ENCODE measurements at places on chromosomes 16 and 17.

DNA sequence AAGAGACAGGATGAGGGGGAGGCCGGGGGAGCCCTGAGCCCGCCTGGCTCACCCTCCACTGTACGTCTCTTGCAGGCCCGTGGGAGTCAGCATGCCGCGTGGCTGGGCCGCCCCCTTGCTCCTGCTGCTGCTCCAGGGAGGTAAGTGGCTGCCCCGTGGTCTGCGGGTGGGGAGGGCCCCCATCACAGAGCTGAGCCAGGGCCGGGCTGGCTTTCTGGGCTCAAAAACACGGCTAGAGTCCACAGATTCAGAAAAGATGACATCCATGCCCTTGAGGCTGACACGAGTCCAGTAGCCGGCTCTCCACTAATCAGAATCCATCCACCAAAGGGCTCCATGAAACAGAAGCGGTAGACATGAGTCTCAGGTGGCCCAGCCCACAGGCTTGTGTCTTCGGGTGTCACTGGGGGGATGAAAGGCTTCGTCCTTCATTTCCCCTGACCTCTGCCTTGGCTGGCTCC, 28.0 kb downstream of the IL21R start:
- no peak for DNase-seq

- DNase-seq, result no peak
Observed at GRCh38 chr16:74268372-74268782, 28.2 kb upstream of the PSMD7 start.

DNA sequence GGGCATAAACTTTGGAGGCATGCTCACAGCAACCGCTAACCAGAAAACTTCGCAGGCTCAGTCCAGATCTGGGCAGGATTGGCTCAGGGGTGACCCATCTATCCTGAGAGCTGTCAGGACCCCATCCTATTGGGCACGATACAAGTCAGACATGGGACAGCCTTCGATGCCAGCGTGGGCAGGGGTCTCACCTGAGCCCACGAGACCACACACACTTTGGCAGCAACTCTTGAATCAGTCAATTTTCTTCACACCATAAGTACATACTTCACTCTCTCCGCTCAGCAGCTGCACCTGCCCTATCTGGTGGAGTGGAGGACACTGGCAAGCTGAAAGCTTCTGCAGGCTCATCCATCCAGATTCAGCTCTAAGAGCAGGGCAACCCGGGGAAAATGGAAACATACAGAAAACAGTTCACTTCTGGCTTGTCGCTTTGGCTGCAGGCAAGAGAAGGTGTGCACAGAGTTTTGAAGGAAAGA, 48.3 kb downstream of the ZFHX3 start:
- no peak for DNase-seq

DNA sequence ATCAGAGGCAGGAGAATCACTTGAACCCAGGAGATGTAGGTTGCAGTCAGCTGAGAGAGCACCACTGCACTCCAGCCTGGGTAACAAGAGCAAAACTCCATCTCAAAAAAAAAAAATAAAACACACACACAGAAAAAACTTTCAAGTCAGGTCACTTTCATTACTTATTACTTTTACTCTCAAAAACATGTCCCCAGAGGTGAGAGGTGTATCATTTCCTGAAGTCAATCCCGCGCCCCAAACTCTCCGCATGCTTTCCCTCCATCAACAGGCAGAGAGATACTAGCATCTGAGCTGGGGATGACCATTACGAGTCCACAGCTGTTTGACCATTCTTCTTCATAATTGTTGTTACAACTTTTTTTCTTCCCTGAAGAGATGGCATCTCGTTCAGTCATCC, 48.7 kb downstream of the YWHAE start:
- DNase-seq, result no peak

DNA sequence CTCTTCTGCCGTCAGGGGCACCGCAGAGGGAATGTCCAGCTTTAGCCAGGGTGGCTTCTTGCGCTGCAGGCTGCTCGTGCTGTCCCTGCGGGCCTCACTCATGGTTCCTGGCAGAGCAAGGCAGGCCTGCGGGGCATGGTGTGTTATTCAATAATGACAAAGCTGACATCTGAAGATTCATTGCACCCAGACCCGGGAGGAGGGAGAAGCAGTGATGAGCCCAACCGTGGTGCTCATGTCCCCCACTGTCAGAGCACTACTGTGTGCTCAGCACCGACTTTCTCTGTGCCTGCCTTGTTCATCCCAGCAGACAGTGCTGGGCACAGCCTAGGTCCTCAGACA, 7.5 kb downstream of the RHBDF1 start:
- DNase-seq, result no peak

DNA sequence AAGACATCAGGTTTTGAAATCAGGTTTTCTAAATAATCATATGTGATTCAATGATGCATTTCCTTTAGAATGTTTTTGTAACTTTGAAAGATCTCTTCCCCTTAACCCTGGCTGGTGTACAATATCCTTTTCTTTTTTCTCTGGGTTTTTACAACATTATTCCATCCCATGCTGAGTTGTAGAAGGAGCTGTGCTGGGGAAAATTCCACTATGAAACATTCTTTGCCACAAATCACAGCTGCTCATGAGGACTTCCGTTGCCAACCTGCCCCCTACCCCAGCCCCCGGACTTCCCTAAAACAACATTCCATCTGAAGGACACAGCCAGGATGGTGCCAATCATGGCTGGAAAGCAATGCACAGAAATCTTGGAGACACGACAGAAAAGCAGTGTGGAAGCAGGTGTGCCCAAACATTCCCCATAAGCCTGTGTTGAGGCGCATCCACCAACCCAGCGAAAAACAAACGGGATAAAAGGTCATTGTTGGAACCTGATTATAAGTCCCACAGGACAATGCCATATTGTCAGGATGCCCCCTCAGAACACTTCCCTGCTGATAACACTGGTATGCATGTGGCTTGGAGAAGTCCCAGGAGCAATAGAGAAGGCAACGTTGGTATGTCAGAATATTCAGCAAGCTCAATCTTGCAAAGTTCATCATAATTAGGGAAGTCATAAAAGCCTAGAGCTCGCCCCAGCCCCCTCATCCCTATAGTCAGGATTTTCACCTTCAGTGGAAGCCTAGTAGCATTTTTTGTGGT, 475.0 kb downstream of the HS3ST3B1 start:
- DNase-seq, result no peak

DNA sequence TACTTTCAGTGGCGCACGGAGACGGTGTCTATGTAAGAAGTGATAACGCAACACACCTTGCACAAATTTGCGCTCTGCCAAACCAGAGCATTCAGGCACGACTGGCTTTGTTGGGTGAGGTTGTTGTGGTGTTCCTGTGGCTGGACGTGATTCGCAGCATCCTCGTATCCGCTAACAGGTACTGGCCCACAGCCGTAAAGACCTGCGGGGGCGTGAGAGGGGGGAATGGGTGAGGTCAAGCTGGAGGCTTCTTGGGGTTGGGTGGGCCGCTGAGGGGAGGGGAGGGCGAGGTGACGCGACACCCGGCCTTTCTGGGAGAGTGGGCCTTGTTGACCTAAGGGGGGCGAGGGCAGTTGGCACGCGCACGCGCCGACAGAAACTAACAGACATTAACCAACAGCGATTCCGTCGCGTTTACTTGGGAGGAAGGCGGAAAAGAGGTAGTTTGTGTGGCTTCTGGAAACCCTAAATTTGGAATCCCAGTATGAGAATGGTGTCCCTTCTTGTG, 510.9 kb downstream of the KCNJ18 start:
- no peak for DNase-seq

- DNase-seq, result no peak
Observed at GRCh38 chr16:6888531-6888930, 444.1 kb upstream of the RBFOX1 start.

DNA sequence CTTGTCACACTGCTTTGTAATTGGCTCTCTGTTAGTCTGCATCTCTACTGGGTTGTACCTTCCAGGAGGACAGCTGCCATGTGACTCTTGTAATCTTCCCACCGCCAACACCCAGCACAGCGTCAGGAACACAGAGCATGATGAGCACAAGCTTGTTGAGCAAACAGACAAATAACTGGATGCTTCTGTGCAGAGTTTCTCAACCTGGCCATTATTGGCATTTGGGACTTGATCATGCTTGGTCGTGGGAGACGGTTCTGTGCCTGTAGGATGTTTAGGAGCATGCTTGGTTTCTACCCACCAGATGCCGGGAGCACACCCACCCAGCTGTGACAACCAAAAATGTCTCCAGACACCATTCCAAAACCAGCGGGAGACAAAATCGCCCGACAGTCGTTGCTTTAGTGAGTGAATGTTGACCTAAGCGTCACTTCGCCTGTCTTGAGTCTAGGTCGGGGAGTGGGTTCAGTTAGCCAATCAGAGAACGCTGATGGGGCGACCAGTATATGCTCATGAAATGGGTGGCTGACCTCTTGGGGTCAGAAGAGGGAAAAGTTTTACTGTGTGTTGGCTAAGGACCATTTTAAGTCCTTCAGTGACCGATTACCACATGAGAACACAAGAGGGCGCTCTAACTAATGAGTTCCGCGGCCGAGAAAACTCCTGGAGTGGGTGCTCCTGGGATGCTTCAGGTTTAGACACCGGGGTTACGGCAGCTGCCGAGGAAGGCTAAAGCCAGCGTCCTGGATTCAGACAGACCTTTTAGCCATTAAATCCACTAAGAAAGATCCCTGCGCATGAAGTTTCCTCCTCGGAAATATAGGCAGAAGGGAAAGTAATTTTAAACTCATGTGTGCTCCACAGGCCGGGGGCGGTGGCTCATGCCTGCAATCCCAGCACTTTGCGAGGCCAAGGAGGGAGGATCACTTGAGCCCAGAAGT, 57.8 kb upstream of the TEX2 start:
- peak; percentile 78 for DNase-seq

DNA sequence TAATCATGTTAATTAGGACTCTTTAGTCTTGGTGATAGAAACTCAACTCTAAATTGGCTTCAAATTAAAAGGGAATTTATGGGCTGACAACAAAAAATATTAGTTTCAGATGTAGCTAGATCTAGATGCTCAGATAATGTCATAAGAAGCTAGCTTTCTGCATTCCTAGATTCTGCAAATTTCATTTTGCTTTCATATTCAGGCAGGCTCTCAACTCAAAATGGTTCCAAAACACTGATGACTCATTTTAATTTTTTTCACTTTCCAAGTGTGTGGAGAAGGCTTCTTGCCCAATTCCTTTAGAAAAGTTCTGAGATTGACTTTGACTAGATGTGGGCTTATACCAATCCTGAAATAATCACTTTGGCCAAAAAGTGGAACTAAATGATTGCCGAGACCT, 236.7 kb upstream of the GOT2 start:
- no peak for DNase-seq

GRCh38 chr17:30379303-30379902, 676 bp downstream of the CPD start:
- DNase-seq, result peak; percentile 1

Data from NCI-H2081 (cell line).